Activated CD4-positive, alpha-beta memory T cell treated with anti-CD3 and anti-CD28 coated beads for 36 hours (primary cell): ENCODE measurements at places on chromosomes 7 and 10. TPM values are rescaled to one million over a fixed set of nuclear protein-coding genes. Genes with fewer than 3 reads are reported as not detected.

The VSTM4 gene
- 0.24 TPM for total RNA-seq

The LRRC61 gene
- total RNA-seq, result 26.1 TPM

The PTPRE gene
- 34.0 TPM for total RNA-seq

The MAT1A gene
- not detected for total RNA-seq

The AKR1C2 gene
- 0.17 TPM for total RNA-seq

GRCh38 chr10:116691635-116692034 is 50.7 kb downstream of the HSPA12A start:
- H3K4me3 ChIP-seq, result no peak overlapping the region
- peaks cover 28% of the 10 kb centered on the region for H3K27me3 ChIP-seq
- no peaks in the 10 kb centered on the region for H3K4me1 ChIP-seq

- no peaks in the 10 kb centered on the region for H3K4me1 ChIP-seq
- H3K27me3 ChIP-seq, result no peaks in the 10 kb centered on the region
- no peak for DNase-seq
- no peaks in the 10 kb centered on the region for H3K36me3 ChIP-seq
- H3K27ac ChIP-seq, result no peak overlapping the region
- H3K4me3 ChIP-seq, result no peak overlapping the region
Measured at GRCh38 chr10:78963074-78964034, 105.4 kb upstream of the ZMIZ1 start.

DNA sequence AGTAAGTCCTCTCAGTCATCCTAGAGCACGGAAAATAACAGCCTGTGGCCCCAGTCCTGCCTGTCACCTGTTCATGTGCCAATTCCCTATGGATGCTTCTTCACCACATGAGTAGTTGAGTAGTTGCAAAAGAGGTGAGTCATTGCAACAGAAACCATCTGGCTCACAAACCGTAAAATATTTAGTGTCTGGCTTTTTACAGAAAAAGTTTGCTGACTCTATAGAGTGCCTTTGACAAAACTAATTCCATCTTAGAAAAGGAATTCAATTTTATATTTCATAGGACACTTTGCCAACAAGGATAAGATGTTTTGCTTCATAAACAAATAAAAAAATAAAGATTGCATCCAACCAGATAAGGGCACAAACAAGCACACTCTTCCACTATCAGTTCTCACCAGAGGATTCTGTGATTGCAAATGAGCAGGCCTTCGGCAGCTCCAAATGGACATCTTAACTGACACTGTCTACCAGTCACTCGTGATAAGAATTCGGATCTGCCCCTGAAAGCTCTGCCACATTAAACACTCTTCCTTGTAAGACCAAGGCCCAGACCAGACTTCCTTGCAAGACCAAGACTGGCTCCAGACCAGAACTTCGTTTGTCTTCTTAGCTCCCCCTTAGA is 242.7 kb upstream of the SEMA3C start:
- no peak overlapping the region for H3K27ac ChIP-seq
- H3K4me3 ChIP-seq, result no peak overlapping the region
- DNase-seq, result no peak
- H3K4me1 ChIP-seq, result no peaks in the 10 kb centered on the region

DNA sequence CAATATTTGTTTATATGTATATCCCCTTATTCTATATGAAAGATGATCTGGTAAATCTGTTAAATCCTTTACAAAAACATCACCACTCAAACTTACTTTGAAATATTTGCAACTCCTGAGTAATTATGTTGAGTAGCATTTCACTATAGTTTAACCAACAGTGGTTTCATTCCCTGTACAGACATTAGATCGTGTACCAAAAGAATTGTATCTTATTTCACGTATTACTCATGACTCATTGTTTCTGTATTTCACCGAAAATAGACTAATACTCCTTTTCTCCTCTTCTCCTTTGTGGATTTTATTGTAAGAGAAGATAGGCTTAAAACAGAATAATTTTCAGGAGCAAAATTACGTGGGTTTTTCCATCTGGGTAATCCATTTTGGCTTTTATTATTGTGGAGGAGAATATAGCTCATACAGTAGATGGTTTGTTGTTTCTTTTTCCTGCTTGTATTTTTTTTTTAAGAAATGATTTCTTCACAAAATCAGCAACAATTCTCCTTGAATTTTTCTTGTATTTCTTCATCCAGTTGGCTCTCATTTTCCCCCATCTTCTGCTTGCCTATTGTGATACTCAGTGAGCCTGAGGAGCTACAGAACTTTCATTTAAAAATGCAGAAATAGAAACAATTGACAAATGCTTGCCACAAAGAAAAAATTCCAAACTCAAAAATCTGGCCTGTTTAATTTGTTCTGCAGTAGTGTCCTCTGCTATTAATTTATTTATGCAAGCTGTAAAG is 90.6 kb upstream of the OIT3 start:
- no peak for DNase-seq
- no peak overlapping the region for H3K27ac ChIP-seq
- H3K36me3 ChIP-seq, result peaks cover 3% of the 10 kb centered on the region
- peaks cover 21% of the 10 kb centered on the region for H3K4me1 ChIP-seq
- H3K4me3 ChIP-seq, result no peak overlapping the region

DNA sequence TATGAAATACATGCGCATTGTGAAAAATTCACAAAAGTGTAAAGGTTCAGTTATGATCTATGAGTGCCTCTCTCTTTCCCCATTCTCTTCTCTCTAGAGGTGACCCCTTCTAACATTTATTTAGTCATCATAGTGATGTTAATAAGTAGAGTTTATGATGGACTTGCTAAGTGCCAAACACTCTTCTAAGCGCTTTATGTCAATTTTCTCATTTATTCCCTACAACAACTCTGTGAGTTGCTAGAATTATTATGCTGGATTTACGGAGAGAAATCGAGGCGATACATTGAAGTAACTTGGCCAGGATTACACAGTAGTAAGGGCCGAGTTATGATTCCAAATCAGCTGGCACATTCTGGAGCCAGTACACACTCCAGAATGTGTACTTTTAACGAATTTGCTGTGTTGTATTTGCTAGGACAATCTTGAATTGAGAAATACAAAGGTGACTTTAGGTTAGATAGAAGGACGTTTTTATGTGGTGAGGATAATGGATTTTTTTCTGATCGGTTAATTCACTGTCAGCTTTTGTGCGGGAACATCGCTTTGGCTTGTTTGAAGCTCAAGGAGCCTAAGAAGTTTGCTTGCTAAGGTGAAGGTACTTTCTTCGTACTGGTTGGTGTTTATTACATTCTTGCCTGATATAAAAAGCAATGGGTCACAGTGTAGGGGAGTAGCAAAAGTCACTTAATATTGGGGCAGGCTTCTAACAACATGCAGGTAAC is 1.4 kb downstream of the ATRNL1 start:
- H3K36me3 ChIP-seq, result no peaks in the 10 kb centered on the region
- H3K27me3 ChIP-seq, result peaks cover 39% of the 10 kb centered on the region
- no peak overlapping the region for H3K27ac ChIP-seq
- DNase-seq, result no peak

GRCh38 chr10:61160253-61160652 is 216.3 kb upstream of the RHOBTB1 start:
- DNase-seq, result no peak
- H3K36me3 ChIP-seq, result no peaks in the 10 kb centered on the region
- H3K27ac ChIP-seq, result no peak overlapping the region

DNA sequence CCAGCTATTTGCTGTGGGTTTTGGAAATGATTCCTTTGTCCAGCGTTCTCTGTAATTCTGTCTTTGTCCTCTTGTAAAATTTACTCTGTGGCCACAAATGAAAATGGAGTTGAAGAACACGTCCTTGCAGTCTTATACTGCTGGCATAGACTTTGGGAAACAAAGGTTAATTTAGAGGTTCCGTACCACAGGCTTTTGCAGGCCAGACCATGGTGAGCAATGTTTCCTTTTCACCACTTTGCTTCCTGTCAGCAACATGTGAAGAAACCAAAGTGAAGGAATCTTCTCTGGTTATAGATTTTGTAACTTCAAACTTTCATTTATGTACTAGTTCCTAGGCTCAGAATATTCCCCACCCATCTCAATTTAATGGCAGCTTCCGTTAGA is 488.5 kb downstream of the MDFIC start:
- no peak for DNase-seq
- peaks cover 1% of the 10 kb centered on the region for H3K27me3 ChIP-seq
- no peak overlapping the region for H3K4me3 ChIP-seq
- no peaks in the 10 kb centered on the region for H3K36me3 ChIP-seq

- H3K36me3 ChIP-seq, result no peaks in the 10 kb centered on the region
- peaks cover 47% of the 10 kb centered on the region for H3K27me3 ChIP-seq
- DNase-seq, result no peak
- H3K27ac ChIP-seq, result no peak overlapping the region
- H3K4me3 ChIP-seq, result no peak overlapping the region
- peaks cover 28% of the 10 kb centered on the region for H3K4me1 ChIP-seq
Measured at GRCh38 chr10:100848770-100849169, 64.0 kb upstream of the SLF2 start.

DNA sequence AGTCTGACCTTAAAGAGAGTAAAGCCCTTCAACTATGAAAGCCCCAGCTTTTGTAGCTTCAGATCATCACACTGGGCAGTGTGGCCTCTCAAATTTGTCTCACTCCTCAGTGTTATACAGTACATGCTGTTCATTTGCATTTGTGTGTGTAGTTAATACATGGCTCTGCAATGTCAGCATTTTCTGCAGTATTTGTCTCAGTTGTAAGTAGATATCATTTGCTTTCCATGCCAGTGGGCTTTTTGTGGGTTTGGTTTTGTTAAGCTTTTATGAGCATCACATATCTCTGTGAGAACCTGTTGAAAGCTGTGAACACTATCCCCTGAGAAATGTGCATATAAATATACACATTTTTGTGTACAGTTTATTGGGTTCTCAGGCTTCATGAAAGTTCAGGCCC is 57.0 kb downstream of the ZNF277 start:
- no peak overlapping the region for H3K4me3 ChIP-seq
- H3K4me1 ChIP-seq, result peaks cover 26% of the 10 kb centered on the region
- H3K27ac ChIP-seq, result no peak overlapping the region
- H3K36me3 ChIP-seq, result peaks cover 3% of the 10 kb centered on the region

DNA sequence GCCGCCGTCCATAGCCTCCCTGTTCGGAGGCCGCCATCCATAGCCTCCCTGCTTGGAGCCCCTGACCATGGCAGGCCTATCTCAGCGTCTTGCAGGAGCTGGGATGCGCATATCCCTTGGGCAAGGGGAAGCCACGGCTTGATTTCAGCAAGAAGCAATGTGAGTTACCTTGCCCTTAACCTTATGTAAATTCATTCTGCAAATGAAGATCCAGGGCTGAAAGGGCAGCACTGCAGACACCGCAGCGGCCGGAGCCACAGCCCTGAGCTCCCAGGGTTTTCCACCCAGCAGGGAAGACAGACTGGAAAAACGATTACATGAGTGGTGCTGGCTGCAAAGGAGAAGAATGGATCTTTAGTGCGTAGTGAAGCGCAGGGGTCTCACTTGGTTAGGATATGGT is 95.8 kb downstream of the SEC61G start:
- H3K27me3 ChIP-seq, result peaks cover 29% of the 10 kb centered on the region
- no peak overlapping the region for H3K4me3 ChIP-seq
- H3K4me1 ChIP-seq, result peaks cover 12% of the 10 kb centered on the region
- H3K36me3 ChIP-seq, result no peaks in the 10 kb centered on the region

GRCh38 chr7:80666376-80666775 is 27.9 kb downstream of the CD36 start:
- no peaks in the 10 kb centered on the region for H3K36me3 ChIP-seq
- no peaks in the 10 kb centered on the region for H3K4me1 ChIP-seq
